Stimulated activated CD4-positive, alpha-beta T cell treated with anti-CD3 and anti-CD28 coated beads, Interleukin-12 subunit alpha, Interleukin-12 subunit beta, amount 100 ng/mL, for 24 hours (primary cell): ENCODE measurements at places on chromosomes 4 and X.

DNA sequence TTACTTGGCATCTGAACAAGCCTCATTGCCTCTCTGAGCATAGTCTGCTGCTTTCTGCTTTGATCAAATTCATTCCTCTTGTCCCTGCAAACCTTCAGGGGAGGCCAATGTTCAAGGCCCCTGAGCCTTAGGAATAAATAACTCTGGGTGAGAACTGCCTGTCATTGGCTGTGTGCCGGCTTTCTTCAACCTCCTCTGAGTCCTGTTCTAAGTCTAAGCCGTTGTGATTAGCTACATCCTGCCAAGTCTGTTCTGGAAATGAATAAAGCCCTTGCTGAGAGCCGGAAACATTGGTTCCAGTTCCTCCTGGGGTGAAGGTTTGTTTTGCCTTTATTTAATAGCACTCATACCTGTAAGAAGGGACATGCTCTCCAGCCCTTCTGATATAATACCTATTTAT is 13.8 kb downstream of the RNF4 start:
- DNase-seq: no peak

DNA sequence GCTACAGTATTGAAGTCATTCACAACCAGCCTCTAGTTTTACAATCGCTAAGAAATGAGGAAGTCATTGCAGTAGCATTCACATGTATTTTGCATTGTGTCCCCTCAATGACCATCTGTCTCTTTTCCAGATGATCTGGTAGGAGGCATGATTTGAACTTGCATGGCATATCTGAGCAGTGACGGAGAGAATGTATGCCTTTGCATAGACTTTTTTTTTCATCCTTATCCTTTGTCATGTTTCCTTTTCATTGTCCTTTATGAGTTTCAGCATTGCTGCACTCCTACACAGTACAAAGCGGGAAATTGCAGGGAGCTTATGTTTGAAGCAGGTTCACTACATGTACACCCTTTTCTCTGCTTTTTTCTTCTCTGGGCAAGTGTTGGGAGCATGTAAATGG is 516.4 kb upstream of the GRIA3 start:
- DNase-seq: no peak

DNA sequence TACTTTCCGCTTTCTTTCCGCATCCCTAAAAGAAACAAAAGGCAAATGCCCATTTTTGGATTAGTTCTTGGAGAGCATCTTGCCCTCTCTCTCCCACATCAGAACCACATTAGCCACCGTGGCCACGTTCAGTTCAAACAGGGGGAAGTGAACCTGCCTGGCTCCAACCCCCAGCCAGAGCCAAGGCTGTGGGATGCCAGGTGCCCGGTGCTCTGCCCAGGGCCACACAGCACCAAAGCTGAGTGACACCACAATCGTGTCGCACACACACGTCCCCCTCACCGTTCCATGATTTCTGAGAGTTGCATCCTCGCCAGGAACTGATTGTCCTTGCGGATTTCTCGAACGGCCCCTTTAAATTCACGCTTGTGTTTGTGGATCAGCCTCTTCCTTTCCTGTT is 24.3 kb downstream of the NOP14 start:
- DNase-seq: no peak

- DNase-seq: no peak
Measured at GRCh38 chr4:6929812-6930464, 20.3 kb downstream of the TBC1D14 start.

DNA sequence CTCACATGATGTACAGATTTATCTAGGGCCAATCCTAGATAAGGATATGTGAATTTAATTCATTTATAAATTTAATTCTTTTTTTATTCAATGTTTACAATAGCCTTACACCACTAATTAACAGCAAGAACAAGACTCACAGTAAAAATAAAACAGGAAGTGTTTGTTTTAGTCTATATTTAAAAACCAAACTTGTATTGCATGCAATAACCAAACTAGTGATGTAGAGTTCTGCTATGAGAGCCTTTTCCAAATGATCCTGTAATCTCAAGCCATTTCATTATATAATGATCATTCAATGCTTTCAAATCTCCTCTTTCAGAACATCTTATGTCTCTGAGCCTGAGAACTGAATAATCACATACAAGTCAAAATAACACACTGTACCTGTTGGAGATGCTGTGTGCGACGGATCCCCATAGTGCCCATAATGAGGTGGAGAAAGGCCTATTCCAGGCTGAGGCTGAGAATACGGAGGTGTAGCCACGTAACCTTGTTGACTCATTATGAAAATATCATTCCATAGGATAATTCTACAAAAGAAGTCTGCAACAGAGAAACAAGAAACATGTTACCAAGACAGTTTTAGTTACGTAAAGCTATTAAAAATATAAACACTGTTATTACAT is 2.6 kb downstream of the SEC24D start:
- no peak for DNase-seq

DNA sequence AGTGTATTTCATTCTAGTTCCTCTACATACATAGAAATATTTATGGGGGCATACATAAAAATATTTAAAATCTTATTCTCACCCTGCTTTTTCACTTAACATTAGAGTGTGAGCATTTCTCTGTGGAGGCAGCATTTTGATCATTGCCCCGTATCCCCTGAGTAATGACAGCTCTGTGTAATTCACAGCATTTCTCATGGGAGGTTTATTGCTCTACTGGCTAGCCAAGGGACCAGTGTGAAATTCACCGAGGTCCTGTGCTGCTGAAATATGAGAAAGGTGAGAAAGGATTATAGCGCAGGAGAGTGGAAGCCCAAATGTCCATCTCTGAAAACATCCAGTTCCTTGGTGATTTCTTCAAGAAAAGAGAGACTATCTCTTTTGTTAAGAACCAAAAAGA is 22.9 kb downstream of the PDGFC start:
- DNase-seq: no peak

DNA sequence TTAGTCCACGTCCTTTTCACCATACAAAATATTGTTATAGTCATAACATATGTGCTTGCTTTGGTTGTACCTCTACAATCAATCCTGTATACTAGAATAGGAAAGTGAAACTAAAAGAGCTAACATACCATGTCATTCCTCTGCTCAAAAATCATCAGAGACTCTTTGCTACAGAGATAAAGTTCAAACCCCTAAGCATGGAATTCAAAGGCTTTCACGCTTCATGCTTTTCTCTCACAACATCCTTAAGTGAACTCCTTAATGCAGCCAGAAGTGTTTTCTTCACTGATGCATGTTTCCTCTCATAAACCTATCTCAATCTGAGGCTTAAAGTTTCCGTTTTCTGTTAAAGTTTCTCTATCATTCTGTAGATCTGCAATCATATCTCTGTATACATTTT is 744.6 kb upstream of the IGFBP7 start:
- no peak for DNase-seq

DNA sequence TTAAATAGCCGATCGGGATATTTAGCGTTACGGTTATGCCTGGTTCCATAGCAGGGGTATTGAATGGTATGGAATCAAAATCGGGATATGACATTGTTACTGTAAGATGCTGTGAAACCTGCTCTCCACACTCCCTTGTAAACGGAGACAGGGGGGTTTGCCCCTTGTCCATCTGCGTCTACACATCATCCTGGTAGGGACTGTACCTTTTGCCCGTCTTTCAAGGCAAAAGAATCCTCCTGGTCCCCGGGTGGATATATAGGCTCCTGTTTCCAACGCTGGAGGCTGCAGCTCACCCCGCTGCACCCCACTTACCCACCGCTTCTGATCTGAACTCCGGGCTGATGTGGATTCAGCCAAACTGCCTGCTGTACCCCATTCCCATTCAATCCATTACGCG is 189.1 kb downstream of the SHOX start:
- DNase-seq: no peak

- no peak for DNase-seq
Measured at GRCh38 chr4:95215991-95216605, 332.7 kb downstream of the UNC5C start.
